Activated gamma-delta T cell (primary cell): ENCODE measurements at places on chromosomes 16 and 17.

GRCh38 chr17:47864791-47865216 lies 13.8 kb upstream of the SP6 start:
- no peak for DNase-seq

GRCh38 chr17:35152421-35153140 lies 5.0 kb downstream of the UNC45B start:
- DNase-seq = no peak

- DNase-seq = no peak
Measured at GRCh38 chr17:6347776-6348175, 87.1 kb downstream of the AIPL1 start.

DNA sequence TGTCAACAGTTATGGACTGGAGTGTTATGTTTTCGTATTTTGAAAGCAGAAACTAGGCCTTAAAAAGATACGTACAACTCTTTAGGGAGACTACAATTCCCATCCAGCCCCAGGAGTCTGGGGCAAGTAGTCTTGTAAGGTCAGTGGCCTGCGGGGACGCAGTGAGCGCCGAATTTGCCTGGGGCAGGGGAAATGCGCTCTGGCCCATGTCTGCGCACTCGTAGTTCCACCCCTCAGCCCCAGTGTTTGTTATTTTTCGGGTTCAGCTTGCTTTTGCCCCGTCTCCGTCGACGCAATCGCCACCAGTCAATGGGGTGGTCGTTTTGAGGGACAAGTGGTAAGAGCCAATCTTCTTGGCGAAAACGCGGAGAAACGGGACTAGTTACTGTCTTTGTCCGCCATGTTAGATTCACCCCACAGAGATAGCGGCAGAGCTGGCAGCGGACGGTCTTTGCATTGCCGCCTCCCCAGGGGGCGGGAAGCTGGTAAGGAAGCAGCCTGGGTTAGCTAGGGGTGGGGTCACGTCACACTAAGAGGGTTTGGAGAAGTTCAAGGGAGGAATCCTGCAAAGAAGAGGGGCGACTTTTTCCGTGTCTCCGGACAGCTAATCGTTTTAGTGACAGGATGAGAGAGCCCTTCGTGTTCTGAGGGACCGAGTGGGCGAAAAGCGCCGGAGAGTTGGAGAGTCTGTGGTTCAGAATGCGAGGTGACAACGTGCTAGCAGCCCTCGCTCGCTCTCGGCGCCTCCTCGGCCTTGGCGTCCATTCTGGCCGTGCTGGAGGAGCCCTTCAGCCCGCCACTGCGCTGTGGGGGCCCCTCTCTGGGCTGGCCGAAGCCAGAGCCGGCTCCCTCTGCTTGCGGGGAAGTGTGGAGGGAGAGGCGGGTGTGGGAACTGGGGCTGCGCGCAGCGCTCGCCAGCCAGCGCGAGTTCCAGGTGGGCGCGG lies 1.1 kb upstream of the BRCA1 start:
- no peak for DNase-seq

GRCh38 chr17:50550661-50551432 lies 3.9 kb downstream of the SPATA20 start:
- DNase-seq = no peak

DNA sequence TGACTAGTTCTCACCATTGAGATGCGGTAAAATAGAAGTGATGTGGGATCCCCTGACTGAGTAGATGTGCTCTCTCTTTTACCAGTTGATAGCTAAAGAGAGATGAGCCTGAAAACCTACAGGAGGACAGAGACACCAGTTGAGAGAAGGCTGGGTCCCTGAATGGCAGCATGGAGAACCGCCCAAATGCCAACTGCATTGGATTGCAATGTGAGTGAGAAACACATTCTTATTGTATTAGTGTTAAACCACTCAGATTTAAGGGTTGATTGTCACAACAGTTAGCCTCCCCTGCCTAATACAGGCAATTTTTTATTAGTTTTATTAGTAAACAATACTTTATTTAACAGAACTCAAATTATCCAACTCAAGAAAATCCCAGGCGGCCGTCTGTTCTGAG lies 61.2 kb downstream of the SPACA3 start:
- DNase-seq = no peak

DNA sequence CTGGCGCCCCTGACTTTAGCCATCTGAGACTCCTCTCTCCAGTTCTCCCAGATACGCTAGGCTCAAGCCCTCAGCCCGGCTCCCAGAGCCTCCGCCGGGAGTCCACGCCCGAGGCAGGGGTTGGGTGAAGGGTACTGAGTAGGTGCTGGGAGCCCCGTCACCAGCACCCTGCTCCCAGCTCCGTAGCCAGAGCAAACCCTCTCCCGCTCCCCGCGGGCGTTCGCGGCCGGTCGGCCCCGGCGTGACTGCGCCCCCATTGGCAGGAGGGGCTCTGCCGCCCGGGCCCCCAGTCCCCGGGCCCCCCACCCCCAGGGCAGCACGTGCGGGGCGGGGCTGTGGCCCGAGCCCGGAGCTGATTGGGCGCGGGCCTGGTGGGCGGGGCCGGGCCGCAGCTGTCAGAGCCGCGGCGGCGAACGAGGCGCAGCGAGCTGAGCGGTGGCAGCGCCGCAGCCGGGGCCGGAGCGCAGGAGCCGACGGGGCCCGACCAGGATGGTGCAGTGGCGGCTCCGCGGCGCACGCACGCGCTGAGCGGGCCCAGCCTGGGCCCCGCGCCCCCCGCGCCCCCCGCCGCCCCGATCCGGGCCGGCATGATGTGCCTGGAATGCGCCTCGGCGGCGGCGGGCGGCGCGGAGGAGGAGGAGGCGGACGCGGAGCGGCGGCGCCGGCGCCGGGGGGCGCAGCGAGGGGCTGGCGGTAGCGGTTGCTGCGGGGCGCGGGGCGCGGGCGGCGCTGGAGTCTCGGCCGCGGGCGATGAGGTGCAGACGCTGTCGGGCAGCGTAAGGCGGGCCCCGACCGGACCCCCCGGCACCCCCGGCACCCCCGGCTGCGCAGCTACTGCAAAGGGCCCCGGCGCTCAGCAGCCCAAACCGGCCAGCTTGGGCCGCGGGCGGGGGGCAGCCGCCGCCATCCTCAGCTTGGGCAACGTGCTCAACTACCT lies at the start of gene SPNS2:
SPNS2 (plus strand) TSS at position 421 of the 937 bp plus-strand sequence; CDS start at position 588, 167 bp downstream.
- peak; percentile 41 for DNase-seq

DNA sequence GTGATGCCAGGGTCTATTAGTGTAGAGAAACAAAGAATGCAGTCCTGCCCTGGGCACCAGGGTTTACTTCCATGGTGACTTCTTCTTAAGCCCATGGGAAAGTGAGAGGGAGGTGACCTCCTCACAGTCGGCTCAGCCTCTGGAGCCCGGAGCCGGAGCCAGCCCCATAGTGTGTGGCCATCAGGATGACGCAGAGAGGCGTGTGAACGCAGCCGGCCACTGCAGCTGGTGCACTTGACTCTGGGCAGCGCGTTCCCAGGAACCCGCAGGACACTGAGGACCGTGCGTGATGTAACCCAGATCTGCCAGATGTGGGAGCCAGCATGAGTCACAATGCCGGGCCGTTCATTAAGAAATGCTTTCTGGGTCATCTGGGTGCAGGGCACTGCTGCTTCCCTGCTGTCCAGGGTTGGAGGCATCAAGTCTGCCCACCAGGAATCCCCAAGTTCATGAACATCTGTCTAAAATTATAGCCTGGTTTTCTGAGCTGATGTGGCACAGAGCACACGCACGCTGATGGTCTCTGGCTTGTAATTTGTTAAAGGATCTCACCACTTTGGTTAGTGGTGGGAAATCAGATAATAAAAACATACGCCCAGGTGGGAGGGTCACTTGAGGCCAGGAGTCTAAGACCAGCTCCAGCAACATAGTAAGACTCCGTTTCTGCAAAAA lies 114.1 kb downstream of the PITPNC1 start:
- DNase-seq = no peak

DNA sequence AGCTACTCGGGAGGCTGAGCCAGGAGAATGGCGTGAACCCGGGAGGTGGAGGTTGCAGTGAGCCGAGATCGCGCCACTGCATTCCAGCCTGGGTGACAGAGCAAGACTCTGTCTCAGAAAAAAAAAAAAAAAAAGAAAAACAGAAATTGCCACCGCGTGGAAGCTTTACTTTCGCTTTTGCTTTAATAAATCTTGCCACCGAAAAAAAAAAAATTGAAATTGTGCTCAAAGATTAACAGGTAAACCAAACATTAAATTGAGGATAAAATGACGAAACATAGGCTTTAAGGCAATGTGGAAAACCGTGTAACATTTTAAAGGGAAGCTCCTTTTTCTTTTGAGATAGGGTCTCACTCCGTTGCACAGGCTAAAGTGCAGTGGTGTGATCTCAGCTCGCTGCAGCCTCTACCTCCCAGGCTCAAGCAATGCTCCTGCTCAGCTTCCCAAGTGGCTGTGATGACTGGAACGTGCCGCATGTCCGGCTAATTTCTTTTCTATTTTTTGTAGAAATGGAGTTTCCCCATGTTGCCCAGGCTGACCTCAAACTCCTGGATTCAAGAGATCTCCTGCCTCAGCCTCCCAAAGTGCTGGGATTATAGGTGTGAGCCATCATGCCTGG lies 40.1 kb downstream of the ZNF276 start:
- DNase-seq = no peak

GRCh38 chr17:45907750-45908395 lies 13.5 kb downstream of the MAPT start:
- no peak for DNase-seq

DNA sequence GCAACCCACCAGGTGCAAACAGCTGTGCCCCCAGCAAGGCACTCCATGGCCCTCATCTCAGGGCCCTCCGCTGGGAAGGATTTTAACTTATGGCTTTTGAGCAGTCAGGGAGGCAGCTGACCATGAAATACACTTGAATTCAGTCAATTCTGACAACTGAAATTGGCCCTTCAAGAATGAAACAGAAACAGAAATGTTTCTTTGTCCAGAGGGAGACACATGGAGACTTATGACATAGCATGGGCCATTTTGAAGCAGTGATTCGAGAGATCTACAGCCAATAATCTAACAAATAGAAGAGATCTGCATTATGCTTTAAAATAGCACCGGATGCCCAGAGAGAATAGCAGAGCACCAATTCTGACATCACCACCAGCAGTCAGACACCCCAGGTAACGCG lies 7.5 kb downstream of the CACNG1 start:
- no peak for DNase-seq

DNA sequence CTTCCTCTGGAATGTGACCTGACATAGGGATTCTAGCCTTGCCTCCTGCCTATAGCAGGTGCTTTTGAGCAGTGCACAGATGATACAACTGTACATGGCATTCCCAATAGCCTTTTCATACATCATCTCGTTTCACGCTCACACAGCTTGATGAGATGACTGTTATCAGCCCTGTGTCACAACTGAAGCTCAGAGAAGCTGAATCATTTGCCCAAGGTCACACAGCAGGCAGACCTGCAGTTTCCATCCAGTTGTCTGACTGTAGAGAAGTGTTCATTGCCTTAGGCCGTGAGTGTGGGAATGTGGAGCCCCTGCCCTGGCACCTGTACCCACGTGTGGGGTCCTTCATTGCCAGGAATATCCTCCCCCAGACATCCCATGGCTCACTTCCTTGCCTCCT lies 20.1 kb downstream of the WFDC1 start:
- no peak for DNase-seq

DNA sequence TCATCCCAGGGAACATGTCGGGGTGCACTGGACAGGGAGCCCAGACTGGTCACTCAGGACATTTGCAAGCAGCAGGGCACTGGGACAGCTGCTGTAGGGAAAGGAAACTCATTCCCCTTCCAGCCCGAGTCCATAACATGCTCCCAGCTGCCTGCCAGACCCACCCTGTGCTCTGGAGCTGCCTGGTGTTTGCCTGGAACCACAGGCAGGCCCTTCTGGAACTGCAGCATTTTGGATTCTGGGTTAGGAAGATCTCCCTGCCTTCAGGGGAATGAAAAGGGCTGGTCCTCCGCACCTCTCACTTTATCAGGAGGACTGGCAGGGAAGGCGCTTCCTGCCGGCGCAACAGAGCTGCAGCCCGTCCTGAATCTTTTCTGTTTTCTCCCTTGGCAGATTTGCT lies 41.2 kb downstream of the MEAK7 start:
- no peak for DNase-seq

GRCh38 chr16:66425651-66426050 lies 1.4 kb upstream of the BEAN1 start:
- DNase-seq = no peak

GRCh38 chr17:36545077-36545464 lies 352 bp downstream of the GGNBP2 start:
- no peak for DNase-seq

DNA sequence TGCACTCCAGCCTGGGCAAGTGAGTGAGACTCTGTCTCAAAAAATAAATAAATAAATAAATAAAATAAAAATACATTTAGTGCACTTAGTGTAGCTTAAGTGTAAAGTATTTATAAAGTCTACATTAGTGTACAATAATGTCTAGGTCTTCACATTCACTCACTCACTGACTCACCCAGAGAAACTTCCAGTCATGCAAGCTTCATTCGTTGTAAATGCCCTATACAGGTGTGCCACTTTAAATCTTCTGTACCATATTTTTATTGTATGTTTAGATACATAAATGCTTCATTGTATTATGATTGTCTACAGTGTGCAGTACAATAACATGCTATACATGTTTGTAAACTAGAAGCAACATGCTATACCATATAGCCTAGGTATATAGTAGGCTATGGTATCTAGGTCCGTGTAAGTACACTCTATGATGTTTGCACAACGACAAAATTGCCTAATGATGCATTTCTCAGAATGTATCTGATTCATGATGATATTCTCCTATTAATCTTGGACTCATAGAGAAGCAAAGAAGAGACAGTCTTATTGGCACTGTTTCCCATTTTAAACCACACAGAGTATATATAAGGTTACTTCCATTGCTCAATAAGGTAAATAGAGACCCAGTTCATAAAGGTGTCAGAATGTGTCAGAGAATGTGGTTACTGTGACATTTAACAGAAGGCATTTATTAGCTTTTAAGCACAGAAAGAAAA lies 1314.9 kb downstream of the CDH11 start:
- DNase-seq = no peak

- no peak for DNase-seq
Measured at GRCh38 chr16:86809458-86809955, 231.2 kb downstream of the FOXL1 start.

- DNase-seq = no peak
Measured at GRCh38 chr16:83365166-83365565, 442.6 kb upstream of the HSBP1 start.

GRCh38 chr16:88705076-88705684 lies 1.0 kb downstream of the RNF166 start:
- no peak for DNase-seq

DNA sequence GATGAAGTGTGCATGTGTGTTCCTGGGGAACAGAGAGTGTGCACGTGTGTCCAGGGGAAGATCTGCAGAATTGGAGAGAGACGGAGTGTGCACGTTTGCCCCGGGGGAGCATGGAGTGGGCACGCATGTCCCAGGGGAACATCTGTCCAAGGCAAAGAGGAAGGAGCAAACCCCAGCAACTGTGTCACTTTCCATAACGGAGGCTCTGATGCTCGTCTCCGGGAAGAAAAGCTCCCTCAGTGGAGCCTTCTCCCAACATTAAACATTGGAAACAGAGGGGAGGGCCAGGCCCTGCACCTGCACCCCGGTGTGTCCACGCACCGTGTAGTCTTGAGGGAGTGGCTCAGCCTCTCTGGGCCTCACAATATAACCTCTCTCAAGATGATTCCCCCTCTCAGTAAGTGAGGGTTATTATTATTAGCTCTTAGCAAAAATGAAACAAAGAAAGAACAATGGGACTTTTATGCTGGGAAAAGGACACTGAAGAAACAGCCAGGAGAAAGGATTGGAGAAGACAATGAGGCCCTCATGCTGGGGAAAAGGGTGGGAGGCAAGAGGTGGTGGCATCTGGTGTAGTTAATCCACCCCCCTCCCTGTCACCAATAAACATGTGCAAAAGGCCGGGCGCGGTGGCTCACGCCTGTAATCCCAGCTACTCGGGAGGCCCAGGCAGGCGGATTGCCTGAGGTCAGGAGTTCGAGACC lies 7.6 kb downstream of the RAB40B start:
- no peak for DNase-seq
